Articular chondrocyte of knee joint (primary cell): ENCODE measurements at places on chromosomes 1 and 21. TPM values are rescaled to one million over a fixed set of nuclear protein-coding genes. Genes with fewer than 3 reads are reported as not detected.

The BARHL2 gene
- not detected in 2 replicates for total RNA-seq

The ABCB10 gene
- 16.3 and 16.4 TPM in 2 replicates for total RNA-seq

The RXFP4 gene
- not detected in 2 replicates for total RNA-seq

The MRPL20 gene
- total RNA-seq = 96.8 and 105 TPM in 2 replicates

The A3GALT2 gene
- not detected in 2 replicates for total RNA-seq

The LHX8 gene
- total RNA-seq = 0.13 TPM in 1 of 2 replicates, not detected in the other

The F13B gene
- total RNA-seq = not detected in 2 replicates

The TNNT2 gene
- not detected in 2 replicates for total RNA-seq

The PYCR2 gene
- total RNA-seq = 22.1 and 24.4 TPM in 2 replicates

The HJV gene
- total RNA-seq = 0.13 TPM in 1 of 2 replicates, not detected in the other

The PAQR6 gene
- total RNA-seq = 0.26 and 0.43 TPM in 2 replicates

The HRNR gene
- total RNA-seq = not detected in 2 replicates

The CA6 gene
- not detected in 2 replicates for total RNA-seq

The CR1L gene
- not detected in 2 replicates for total RNA-seq

The AKR7A3 gene
- 0.52 and 0.86 TPM in 2 replicates for total RNA-seq

The NR1I3 gene
- total RNA-seq = not detected in 2 replicates

The DPYD gene
- total RNA-seq = 90.8 and 91.7 TPM in 2 replicates

The ECM1 gene
- 23.8 and 29.9 TPM in 2 replicates for total RNA-seq

The RNU1-3 gene
- total RNA-seq = under 0.01 TPM in 2 replicates

The SPTA1 gene
- 0.13 TPM in 1 of 2 replicates, not detected in the other for total RNA-seq

The DDR2 gene
- 292 and 396 TPM in 2 replicates for total RNA-seq

The FCRLA gene
- 0.52 and 1.2 TPM in 2 replicates for total RNA-seq

The SERTAD4 gene
- total RNA-seq = 0.11 TPM in 1 of 2 replicates, not detected in the other

The OR2L3 gene
- total RNA-seq = not detected in 2 replicates

The CFHR3 gene
- total RNA-seq = 0.11 TPM in 1 of 2 replicates, not detected in the other

The CLCA1 gene
- not detected in 2 replicates for total RNA-seq

The DFFA gene
- 30.4 and 32.4 TPM in 2 replicates for total RNA-seq

The C8A gene
- total RNA-seq = not detected in 2 replicates

The SLC44A5 gene
- 0.39 and 0.43 TPM in 2 replicates for total RNA-seq

The SPRR2B gene
- total RNA-seq = not detected in 2 replicates

The CDK18 gene
- total RNA-seq = 0.76 and 1.7 TPM in 2 replicates

The KRTAP26-1 gene
- total RNA-seq = not detected in 2 replicates

The FUCA1 gene
- 25.1 and 26.5 TPM in 2 replicates for total RNA-seq
